ENCODE measurements at places on chromosomes 7 and 10. TPM values are rescaled to one million over a fixed set of nuclear protein-coding genes. Genes with fewer than 3 reads are reported as not detected.

GRCh38 chr10:69318106-69318866 is 40.0 kb downstream of the HK1 start:
- peak overlapping the region; percentile 98 for H3K27ac ChIP-seq
- H3K36me3 ChIP-seq = peaks cover 31% of the 10 kb centered on the region
- H3K27me3 ChIP-seq = no peaks in the 10 kb centered on the region
- peaks cover 41% of the 10 kb centered on the region for H3K4me1 ChIP-seq
- peak; percentile 96 for DNase-seq

DNA sequence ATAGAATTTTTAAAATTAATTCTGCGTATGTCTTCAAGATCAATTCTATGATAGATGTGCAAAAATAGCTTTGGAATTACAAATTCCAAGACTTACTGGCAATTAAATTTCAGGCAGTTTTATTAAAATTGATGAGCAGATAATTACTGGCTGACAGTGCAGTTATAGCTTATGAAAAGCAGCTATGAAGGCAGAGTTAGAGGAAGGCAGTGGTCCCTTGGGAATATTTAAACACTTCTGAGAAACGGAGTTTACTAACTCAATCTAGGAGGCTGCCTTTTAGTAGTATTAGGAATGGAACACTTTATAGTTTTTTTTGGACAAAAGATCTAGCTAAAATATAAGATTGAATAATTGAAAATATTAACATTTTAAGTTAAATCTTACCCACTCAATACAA is 70.8 kb downstream of the CFTR start:
- no peaks in the 10 kb centered on the region for H3K4me1 ChIP-seq
- H3K27ac ChIP-seq = no peak overlapping the region
- no peaks in the 10 kb centered on the region for H3K27me3 ChIP-seq
- H3K4me3 ChIP-seq = no peak overlapping the region

EFCAB10 gene
- not detected for total RNA-seq

MSMB gene
- total RNA-seq = not detected

DNA sequence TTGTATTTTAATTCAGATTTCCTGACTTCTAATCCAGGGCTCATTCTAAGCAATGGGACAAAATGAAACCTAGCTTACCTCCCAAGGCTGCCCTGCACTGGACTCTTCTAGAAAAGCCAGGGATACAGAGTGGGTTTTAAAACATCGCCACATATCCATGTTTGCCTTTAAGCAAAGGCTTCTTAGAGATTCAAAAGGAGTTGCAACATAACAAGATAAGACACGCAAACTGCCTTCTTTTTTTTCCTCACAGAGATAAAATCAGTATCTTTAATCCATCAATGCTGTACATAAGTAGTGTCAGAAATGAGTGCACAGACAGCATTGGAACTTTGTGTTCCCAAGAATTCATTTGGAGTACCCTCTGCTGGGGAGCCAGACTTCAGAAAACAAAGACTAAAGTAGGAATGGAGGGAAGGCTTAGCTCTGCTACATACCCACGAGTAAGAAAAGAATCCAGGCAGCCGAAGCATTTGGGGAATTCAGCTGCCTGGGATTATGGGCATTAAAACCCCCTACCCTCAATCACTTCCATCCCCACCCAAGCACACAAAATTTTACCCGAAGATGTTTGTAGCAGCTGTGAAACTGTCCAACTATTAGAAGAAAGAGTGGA is 427.8 kb downstream of the ARL4A start:
- no peaks in the 10 kb centered on the region for H3K27me3 ChIP-seq
- no peaks in the 10 kb centered on the region for H3K36me3 ChIP-seq
- H3K27ac ChIP-seq = no peak overlapping the region
- DNase-seq = no peak

HOXA3 gene
- not detected for total RNA-seq

GRCh38 chr7:82080254-82080927 is 310.5 kb upstream of the HGF start:
- H3K4me3 ChIP-seq = no peak overlapping the region
- DNase-seq = no peak
- no peaks in the 10 kb centered on the region for H3K4me1 ChIP-seq
- H3K36me3 ChIP-seq = no peaks in the 10 kb centered on the region

- peaks cover 3% of the 10 kb centered on the region for H3K27me3 ChIP-seq
- H3K36me3 ChIP-seq = no peaks in the 10 kb centered on the region
- H3K4me1 ChIP-seq = no peaks in the 10 kb centered on the region
- no peak overlapping the region for H3K4me3 ChIP-seq
Observed at GRCh38 chr10:121624836-121625486, 26.7 kb upstream of the FGFR2 start.

GSDME gene
- 6.4 TPM for total RNA-seq

DNA sequence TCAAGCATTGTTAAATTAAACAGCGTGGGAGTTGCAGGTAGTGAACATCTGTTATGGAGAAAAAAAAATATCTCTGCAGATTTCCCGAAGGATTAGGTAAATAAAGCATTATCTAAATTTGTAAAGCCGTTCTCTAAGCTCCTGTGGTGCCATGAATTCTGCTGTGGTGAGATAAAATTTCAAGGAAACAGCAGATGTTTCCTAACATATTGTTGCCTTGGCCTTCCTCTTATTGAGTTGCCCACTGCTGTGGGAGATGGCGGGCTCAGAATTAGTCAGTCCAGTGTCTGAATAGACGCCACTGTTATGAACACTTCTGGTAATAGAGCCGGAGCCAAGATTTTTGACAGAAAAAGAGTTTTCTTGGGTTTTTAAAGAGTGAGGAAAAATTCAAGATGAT is 82.6 kb upstream of the ELMO1 start:
- H3K36me3 ChIP-seq = no peaks in the 10 kb centered on the region
- no peaks in the 10 kb centered on the region for H3K4me1 ChIP-seq
- DNase-seq = no peak
- peaks cover 5% of the 10 kb centered on the region for H3K27me3 ChIP-seq

Data from activated naive CD8-positive, alpha-beta T cell treated with anti-CD3 and anti-CD28 coated beads for 36 hours (primary cell).